ENCODE measurements at places on chromosomes 4 and X.

GRCh38 chr4:78971776-78972175 lies 32.5 kb upstream of the PAQR3 start:
- DNase-seq, result no peak

DNA sequence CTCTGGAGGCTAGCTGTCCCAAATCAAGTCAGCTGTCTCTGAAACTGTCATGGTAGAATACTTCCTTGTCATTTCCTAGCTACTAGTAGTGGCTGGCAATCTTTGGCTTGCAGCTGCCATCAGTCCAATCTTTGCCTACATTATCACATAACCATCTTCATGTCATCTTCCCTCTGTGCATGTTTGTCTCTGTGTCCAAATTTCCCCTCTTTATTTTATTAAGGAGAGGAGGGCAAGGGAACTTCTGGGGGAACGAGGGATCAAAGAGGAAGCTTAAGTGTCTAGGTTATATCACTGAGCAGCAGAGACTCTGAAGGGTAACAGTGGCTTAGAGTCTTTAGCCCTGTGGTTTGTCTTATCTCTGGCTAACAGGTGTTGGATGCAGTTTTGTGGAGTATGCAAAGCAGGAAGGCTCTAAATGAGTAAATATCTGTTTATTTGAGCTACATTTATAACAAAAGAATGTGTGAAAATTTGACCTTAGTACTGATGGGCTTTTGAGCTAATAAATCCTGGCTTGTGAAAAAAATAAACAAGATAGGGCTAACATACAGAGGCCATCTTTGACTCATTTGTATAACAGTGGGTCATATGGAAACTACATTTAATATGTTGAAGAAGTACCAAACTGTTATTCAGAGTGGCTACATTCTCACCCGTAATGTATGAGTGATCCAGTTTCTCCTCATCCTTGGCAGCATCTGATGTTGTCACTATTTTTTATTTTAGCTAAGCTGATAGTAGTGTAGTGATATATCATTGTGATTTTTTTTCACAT lies 49.4 kb upstream of the ENOX2 start:
- no peak for DNase-seq

GRCh38 chr4:139845453-139846093 lies 180.0 kb downstream of the MGST2 start:
- no peak for DNase-seq

DNA sequence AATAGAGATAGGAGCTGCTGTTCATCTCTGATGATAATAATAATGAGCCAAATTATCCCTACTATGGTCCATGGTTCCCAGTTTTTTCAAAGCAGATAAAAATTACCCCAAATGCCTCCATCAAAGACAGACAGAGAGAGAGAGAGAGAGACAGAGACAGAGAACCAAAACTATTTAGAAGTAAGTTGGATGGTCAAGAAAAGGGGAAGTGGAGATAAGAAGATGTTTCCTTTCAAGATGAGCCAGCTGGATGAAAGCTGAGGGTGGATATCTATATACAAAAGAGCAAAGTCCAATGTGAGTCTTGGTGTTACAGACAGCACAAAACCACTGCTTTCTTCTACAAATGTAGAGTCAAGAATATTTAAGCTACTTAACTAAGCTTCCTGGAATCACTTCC lies 173.9 kb downstream of the GRIA3 start:
- DNase-seq, result no peak

DNA sequence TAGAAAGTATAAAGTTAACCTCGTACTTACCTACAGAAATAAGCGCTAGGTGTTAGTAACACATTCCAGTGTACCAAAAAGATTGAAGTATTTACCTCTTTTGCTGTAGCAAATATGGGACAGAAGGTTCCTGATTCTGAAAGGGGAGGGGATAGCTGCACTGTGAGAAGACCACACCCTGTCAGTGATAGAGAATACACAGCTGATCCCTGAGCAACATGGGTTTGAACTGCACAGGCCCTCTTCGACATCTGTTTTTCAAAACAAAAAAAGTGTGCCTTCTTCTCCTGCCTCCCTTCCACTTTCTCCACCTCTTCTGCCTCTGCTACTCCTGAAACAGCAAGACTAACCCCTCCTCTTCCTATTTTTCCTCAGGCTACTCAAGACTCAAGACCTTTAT lies 201.8 kb upstream of the SLIT2 start:
- no peak for DNase-seq

DNA sequence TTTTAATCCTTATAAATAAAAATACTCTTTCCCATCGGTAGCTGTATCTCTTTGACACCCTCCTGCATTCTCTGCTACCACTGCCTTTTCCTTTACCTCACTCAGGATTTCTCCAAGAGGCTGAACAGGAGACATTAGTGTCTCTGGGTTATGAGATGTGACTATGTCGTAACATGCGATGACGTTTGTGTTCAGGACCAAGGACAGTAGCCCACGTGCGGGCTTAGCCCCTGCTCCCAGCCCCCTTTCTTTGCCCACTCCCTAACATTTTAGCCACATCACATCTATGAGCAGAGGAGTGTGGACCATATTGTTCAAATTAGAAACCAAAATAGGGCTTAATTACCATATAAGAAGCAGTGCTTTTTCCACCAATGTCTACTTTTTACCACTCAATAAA lies 369.3 kb downstream of the FBXW7 start:
- no peak for DNase-seq

- no peak for DNase-seq
These were observed 646.6 kb downstream of the ANKRD50 start for GRCh38 chr4:124065936-124066335.

DNA sequence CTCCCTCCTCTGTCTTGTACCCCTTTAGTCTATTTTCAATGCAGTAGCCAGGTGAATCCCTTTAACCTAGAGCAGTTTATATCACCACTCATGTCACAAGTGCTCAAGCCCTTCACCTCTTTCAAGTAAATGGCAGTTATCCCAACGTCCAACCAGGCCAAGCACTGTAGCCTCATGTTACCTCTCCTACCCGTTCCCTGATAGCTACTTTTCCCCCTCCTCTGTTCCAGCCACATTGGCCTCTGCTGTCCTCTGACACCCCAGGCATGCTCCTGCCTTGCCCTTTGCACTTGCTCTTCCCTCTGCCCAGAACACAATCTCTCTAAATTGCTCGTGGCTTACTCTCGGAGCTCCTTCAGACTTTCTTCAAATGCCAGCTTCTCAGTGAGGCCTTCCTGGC lies 15.2 kb downstream of the GUCY1B1 start:
- no peak for DNase-seq

DNA sequence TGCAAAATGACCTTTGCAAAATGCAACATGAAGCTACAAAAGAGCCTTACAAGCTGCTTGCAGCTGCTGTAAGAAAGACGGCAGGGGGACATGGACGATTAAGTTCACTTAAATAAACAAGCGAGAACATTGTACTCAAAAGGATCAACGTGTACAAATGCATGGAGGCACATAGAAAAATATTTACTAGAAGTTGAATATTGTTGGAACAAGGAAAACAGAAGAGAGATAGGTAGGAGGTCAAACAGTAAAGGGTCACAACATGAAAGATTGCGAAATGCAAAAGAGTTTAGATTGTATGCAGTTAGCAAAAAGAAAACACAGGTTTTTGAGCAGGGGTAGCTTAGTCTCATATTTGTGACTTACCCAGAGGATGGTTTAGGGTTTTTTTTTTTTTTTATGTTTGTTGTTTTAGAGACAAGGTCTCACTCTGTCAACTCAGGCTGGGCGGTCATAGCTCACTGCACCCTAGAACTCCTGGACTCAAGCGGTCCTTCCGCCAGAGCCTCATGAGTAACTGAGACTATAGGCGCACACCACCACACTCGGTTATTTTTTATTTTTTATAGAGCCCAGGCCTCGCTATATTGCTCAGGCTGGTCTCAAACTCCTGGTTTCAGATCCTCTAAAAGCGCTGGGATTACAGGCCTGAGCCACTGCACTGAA lies 1.4 kb upstream of the PHF8 start:
- no peak for DNase-seq

GRCh38 chr4:53818104-53818503 lies 226.8 kb upstream of the LNX1 start:
- DNase-seq, result no peak

DNA sequence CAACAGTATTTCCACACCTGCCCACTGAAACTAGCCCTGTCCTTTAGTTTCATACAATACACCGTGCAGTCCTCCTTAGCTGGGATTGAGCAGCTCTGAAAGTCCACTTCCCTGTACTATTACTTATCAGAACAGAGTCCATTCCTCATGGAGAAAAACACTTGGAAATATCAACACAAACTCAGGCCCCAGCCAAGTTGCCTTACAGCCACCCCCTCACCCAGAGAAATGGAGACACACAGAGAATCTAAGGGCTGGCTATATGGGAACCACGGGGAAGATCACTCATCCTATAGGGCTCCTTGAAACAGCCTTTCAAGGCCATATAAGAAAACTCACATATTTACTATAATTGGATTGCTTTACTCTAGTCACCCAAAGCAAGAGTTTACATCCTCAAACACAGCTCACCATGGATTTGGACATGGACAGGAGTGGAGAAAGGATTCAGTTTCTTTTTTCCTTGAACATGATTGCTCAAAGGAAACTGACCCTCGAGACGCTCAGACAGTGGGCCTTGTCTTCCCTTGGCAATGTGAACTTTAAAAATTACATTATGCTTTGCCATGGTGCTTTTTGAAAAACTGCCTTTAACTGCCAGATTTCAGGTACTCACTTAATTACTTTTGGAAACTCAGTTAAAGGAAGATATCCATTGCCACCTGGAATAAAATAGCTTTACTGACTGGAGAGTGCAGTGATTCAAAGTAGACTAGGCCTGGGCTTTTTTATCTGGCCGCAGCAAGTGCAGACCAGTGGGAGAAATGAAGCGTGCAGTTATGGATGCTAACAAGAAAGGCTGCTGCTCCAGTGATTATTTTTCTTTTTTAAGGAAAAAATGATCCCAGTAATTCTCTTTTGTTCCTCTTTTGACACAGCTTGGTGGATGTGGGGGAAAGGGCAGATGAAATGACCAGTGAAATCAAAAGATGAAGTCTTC lies 1.6 kb downstream of the SCARB2 start:
- no peak for DNase-seq

All from stimulated activated CD8-positive, alpha-beta memory T cell treated with anti-CD3 and anti-CD28 coated beads, Interleukin-15, amount 100 ng/mL, for 24 hours (primary cell).